ENCODE measurements at places on chromosomes 13 and 19.

GRCh38 chr13:60654415-60654814 lies 257.4 kb downstream of the TDRD3 start:
- DNase-seq, result no peak

DNA sequence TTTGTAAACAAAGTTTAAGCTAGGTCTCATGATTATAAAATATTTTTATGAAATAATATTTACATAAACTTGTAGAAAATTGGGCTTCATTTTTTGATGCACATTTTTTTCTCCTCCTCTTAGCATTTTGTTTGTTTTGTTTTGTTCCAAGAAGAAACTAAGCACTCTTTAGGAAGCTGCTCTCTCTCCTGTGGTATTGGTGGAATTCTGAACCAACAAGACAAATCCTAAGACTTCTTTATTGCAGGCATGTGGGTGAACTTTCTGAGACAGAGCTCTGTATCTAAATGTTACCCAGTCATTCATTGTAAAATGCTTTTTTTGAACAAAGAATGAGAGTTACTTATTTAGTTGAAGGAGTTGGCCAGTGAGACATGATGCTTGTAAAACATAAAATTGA lies 39.3 kb downstream of the LMO7 start:
- DNase-seq, result no peak

- no peak for DNase-seq
Observed at GRCh38 chr13:98419786-98420553, 156.9 kb downstream of the STK24 start.

- DNase-seq, result no peak
Observed at GRCh38 chr13:50318887-50319286, 303.6 kb downstream of the KCNRG start.

DNA sequence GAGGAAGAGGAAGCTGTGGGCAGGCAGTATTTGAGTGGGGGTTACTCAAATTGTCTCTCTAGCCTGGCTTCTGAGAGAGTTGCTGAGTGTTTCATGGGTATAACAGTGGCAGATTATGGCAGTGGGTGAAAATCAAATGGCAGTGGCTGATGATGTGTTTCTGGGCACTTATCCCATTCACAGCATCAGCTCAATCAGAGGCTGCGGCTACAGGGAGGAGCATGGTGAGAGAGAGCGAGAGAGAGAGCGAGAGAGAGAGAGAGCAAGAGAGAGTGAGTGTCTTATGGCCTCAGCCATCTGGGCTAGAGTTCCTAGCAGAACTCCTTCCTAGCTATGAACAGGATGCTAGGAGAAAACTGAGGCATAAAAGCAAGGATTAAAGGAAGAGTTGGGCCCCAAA lies 178.9 kb downstream of the OLFM4 start:
- no peak for DNase-seq

DNA sequence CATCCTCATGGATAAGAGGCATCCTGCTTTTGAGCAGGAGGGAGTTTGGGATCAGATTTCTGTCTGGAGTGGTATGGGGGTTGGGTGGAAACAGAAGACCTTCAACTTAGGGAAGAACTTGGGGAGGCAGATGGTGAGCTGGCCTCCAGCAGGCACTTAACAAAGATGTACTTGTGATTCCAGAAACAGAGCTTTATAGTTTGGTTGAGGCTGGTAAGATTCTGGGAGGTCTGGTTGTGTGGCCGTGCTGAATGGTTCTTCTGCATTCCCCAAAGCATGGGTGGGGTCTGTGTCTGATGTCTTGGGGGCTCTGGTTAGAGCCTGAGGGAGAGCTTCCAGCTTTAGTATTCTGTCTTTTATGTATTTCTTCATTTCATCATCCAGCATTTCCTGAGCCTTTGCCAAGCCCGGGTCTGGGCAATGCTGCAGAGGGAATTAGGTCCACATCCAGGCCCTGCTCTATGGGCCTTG lies 4.8 kb downstream of the MEGF8 start:
- no peak for DNase-seq

DNA sequence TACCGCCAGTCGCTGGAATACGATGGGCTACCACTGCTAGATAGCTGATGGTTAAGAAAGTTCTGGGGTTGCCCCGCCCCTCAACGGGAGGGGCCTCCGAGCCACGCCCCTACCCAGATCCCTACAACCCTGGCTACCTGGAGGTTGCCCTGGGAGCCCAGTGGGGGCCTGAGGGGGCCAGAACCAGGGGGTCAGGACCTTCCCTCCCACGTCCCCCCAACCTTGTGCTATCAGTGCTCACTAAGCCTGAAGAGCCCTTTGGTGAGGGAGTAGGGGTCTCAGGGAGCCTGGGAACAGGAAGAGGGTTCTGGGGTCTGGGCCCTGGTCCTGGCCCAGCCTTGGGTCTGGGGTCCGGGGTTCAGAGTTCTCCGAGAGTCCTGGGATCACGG lies 8.9 kb downstream of the OCEL1 start:
- DNase-seq, result no peak

- no peak for DNase-seq
Observed at GRCh38 chr13:27665333-27665732, 43.6 kb downstream of the POLR1D start.

GRCh38 chr13:30744681-30745077 lies 9.3 kb downstream of the ALOX5AP start:
- DNase-seq, result no peak

- no peak for DNase-seq
Observed at GRCh38 chr13:28530729-28531076, 35.8 kb upstream of the FLT1 start.

GRCh38 chr13:34943436-34944273 lies 1.6 kb downstream of the NBEA start:
- no peak for DNase-seq

GRCh38 chr13:88472316-88472715 lies 801.1 kb downstream of the SLITRK5 start:
- no peak for DNase-seq

- DNase-seq, result no peak
Observed at GRCh38 chr13:41681587-41681986, 224.2 kb downstream of the RGCC start.

DNA sequence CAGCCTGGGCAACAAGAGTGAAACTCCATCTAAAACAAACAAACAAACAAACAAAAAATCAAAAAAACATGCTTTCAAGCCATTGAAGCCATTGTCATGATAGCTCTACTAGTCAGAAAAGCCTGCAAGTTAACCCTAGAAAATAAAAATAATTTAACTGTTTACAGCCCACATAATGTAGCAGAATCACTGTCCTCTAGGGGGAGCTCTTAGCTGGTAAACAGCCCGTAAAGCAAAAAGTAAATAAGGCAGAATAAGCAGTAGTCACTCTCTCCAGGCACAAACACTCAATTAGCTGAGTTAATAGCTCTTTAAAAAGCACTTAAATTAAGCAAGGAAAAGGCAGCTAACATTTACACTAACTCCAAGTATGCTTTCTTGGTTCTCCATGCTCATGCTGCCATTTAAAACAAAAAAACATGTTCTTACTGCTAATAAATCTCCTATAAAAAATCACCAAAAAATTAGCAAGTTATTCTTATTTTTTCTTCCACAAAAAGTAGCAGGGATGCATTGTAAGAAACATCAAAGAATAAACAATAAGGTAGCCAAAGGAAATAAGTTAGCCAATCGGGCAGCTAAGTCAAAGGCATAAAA lies 11.3 kb downstream of the LILRB4 start:
- no peak for DNase-seq

DNA sequence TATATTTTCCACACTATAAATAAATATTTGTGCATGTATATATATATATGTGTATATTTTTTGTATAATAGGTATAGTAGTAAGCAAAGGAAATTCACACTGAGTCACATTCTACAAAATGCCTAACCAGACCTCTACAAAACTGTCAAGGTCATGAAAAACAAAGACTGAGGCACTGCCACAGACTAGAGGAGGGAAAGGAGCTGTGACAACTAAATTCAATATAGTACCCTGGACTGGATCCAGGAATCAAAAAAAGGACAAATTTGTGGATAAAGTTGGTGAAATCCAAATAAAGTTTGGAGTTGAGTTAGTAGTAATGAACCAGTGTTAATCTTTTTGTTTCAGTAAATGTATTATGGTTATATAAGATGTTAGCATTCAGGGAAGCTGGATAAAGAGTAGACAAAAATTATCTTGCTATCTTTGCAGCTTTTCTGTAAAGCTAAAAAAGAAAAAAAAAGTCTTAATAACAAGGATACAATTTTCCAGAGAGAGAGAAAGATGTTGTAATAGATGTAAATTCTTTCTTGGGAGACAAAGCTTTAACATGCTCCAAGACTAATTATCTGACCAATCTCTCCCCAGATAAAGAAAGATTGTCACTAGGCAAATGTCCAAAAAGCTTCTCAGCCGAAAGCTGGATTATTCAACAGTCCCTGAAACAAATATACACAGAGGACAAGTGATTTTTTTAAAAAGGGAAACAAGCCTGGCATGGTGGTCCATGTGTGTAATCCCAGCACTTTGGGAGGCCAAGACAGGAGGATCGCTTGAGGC lies 19.1 kb downstream of the SYDE1 start:
- DNase-seq, result no peak

DNA sequence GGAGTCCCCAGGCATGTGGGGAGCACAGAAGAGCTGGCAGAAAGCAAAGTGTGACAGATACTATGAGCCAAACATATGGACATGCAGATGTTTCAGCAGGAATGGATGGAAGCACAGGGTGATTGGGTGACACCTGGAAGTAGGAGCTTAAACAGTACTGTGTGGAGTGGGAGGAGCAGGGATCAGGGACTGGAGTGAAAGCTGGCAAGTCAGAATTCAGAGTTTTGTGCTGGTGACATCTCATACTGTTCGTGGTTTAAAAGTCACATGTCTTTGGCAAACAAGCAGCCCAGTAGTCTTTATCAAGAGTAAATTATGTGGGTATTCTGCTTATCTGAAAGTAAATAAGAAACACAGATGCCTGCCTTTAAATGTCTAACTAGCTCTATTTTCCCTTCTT lies 408.2 kb downstream of the COG6 start:
- DNase-seq, result no peak

DNA sequence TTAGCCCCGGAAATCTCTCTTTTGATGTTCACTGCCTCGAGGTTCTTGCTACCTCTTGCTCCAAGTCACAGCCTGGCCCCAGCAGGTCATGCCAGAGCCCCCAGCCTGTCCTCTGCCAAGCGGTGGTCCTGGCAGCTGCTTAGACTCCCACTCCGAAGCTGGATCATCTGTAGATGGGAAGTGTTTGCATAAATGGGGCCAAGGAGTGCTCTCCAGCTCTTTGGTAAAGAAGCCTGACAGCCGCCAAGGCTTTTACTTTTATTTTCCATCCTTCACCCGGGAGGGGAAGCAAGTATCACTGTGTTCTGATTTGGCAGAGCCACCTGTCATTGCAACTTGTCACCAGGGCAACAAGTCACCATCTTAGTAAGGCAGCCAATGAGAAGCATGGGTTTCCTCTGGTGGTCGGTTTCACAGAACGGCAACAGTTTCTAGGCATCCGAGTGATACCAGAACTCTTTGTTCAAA lies 10.6 kb upstream of the RETN start:
- no peak for DNase-seq

GRCh38 chr19:29263305-29264135 lies 50.6 kb upstream of the UQCRFS1 start:
- DNase-seq, result no peak

DNA sequence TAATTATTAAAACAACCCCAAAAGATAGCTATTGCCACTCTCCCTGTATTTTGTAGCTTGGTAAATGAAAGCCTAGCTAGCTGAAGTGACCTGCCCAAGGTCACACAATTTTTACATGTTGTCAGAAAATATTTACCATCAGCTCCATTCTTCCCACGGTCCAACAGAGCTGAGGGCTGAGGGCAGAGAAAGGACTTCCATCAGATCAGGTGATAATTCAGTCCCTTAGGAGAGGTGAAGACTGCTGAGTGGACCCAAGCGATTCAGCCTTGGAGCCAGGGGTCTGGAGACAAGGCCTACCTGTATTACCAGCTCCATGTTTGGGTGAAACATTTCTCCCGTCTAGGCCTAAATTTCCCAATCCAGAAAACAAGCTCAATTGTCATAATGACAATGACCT lies 149.5 kb upstream of the TSHZ3 start:
- no peak for DNase-seq

DNA sequence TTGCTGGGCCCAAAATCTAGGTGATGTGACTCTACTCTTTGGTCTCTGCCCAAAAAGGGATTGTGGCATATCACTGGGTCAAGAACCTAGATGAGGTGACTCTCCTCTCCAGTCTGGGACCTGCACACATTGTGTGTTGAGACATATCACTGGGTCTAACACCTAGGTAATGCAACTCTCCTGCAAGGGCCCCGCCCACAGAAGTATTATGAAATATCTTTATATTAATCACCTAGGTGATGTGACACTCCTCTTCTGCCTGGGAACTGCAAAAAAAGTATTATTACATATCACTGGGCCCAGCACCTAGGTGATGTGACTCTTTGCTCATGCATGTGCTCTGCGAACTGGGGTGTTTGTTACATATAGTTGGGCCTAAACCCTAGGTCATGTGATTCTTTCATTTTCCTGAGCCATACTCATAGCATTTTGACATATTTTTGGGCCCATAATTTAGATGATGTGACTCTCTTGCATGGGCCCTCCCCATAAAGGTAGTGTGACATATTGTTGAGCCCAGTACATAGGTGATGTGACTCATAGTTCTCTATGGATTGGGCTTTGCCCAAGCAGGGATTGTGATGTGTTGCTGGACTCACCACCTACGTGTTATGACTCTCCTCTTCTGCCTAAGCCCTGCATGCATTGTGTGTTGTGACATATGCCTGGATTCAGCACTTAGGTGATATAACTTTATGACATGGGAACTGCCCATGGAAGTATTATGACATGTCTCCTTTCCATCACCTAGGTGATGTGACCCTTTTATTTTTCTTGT lies 11.2 kb upstream of the ZNF681 start:
- DNase-seq, result no peak

DNA sequence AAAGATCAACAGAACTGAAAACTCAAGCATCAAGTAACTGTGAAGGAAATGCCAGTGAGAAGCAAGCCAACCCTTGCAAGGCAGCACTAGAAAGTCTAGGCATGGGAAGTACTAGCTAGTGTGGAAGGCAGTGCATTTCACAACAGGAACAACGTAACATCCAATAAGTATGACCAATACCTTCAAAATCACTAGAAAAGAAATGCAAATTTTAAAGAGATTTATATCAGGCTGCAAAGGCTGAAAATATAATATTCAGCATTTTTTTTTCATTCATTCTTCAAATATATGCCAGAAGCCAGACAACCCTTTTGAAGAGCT lies 121.9 kb downstream of the DLEU7 start:
- no peak for DNase-seq

DNA sequence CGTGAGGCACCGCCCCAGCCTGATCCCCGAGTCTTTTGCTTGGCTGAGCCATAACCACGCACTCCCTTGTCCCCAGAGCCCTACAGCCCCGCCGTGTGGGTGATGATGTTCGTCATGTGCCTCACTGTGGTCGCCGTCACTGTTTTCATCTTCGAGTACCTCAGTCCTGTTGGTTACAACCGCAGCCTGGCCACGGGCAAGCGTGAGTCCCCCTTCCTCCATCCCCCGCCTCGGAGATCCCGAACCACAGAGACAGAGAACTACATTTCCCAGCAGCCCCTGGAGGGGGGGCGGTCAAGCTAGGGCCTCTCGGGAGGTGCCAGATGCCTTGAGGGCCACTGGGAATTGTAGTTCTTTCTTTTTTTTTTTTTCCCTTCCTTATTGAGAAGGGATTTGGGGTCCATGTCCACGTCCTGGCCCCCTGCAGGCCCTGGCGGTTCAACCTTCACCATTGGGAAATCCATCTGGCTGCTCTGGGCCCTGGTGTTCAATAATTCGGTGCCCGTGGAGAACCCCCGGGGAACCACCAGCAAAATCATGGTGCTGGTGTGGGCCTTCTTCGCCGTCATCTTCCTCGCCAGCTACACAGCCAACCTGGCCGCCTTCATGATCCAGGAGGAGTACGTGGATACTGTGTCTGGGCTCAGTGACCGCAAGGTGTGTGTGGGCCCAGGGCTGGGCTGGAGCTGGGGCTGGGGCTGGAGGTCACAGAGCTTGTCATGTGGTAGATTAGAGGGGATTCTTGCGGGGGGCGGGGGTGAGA lies 25.9 kb downstream of the GRIN2D start:
- no peak for DNase-seq

Data from retinal pigment epithelial cell (primary cell).